Upper lobe of left lung (tissue), 6 donors: ENCODE measurements at places on chromosomes 11 and 22. TPM values are rescaled to one million over a fixed set of nuclear protein-coding genes. Genes with fewer than 3 reads are reported as not detected.

Gene KCTD14
- 28.6 TPM for total RNA-seq

Gene CLCF1
- total RNA-seq = 4.6 TPM

Gene OR51B2
- not detected for total RNA-seq

Gene ASRGL1
- 58.2 TPM for total RNA-seq

GRCh38 chr22:31520051-31520450 is 23.7 kb downstream of the SFI1 start:
- DNase-seq = no peak

DNA sequence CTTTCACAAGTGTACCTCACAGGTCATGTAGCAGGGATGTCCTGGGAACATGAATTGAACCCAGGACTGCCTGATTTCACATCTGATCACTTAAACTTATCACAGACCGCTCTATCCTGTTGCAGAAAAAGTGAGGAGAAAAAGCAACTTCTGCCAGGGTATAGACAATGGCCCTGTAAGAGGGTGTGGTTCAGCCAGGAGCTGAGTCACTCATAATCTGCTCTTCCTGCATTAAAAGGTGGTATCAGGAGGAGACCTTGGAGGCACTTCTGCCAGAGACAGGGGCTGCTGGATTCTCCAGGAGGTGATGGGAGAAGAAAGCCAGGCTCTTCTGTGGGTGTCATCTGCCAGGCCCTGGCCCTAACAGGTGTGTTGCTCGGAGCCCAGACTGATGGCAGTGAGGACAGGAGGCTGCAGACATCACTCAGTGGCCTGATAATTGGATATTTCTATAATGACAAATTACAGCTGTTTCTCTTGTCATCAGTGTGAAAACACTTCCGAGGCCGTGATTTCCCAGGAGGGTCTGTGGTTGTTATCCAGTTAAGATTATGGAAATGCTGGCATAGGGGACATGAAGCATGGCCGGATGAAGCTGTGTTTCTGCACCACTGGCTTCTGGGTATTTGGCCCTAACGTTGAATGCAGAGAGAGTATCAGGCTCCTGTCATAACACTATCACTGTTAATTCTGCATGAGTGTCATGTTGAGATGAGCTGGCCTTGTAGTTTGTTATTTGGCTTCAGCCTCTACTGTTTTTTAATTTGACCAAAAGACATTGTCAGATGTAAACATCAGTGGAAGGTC is 125.1 kb upstream of the ZBED5 start:
- DNase-seq = no peak
